HFFc6 (cell line): ENCODE measurements at places on chromosomes 16 and 17. TPM values are rescaled to one million over a fixed set of nuclear protein-coding genes. Genes with fewer than 3 reads are reported as not detected.

DNA sequence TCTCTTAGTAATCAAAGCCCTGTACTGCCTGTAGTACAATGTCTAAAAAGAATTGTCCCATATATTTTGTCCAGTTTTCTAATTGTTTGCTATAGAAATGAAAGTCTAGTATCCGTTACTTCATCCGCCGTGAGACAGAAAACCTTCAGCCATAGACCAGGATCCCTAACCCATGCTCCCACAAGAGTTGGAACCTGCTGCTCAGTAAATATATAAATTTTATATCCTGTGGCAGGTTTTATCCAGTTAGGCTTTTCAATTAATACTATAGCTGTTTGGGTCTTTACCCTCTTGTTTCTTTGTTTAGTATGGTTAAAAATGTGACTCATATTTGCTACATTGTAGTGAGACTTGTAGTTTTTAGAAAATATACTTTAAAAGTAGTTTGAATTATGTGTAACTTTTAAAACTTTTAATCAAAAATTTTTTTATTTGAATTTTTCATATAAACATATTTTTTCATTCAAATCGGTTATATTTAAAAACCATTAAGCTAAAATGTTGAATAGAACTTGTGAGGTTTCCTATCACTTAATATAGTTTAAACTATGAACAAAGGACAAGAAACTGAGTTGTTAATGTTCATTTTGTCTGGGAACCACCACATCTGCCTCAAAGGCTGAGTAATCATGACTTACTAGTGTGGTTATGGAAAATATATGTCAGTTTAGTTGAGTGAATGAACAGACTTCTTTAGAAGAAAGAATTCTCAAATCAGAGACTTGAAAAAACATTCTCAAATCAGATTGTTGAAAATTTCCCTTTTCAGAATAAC is 54.8 kb downstream of the VMP1 start:
- no peaks in the 10 kb centered on the region for H3K27me3 ChIP-seq
- H3K36me3 ChIP-seq = peaks cover 30% of the 10 kb centered on the region
- DNase-seq = peak; percentile 62
- peaks cover 64% of the 10 kb centered on the region for H3K4me1 ChIP-seq
- peak overlapping the region; percentile 63 for H3K4me3 ChIP-seq

DNA sequence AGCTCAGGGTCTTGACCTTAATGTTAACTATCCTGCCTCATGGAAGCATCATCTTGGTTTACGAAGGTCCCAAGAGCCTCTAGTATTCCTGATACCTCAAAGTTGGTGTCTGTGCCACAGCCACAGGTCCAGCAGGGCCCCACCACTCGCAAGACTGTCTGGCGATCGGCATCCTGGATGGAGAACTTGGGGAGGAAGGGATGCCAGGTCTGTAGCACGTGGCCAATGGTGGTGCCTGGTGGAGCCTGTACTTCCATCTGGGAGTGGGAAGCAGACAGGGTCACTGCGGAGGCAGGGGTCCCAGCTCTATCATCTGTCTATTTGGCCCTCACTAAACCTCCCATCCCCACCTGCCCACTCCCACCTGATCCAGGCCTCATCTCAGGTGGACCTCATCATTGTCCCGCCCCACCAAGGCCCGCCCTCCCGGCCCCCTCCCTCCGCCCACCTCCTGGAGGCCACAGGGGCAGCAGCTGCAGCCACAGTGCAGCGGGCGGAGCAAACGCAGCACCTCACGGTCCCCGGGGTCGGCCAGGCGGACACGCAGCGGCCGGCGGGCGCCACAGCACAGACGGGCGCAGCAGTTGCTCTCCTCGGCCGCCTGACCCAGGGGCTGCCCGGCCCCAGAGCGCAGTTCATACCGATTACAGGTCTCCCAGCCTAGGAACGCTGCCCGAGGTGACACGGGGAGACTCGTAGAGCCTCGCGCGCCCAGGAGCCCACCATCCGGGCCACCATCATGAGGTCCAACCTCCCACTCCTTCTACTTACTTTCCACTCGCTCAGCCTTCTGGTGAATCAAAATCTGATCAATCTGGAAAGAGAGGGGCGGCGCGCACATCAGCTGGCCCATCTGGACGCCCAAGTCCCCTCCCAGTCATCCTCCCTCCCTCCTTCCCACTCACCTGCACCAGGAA is 1.4 kb downstream of the PLSCR3 start:
- H3K36me3 ChIP-seq = peaks cover 9% of the 10 kb centered on the region; the same call in 1 of the 2 replicates
- no peak for DNase-seq
- peak overlapping the region; percentile 95 for H3K4me3 ChIP-seq
- H3K27ac ChIP-seq = 0 out of 2 replicates have a peak overlapping the region, but pooled peaks have one; percentile 5

- no peak for DNase-seq
- no peaks in the 10 kb centered on the region for H3K27me3 ChIP-seq
- H3K4me1 ChIP-seq = peaks cover 24% of the 10 kb centered on the region
- no peak overlapping the region for H3K4me3 ChIP-seq
- H3K36me3 ChIP-seq = peaks cover 32% of the 10 kb centered on the region
Observed at GRCh38 chr17:31309556-31309955, 4.3 kb downstream of the EVI2B start.

The CDRT15L2 gene
- not detected in 2 replicates for total RNA-seq

The COA3 gene
- 57.1 to 67.3 TPM (median 60.1 TPM) in 3 replicates for total RNA-seq

The TMEM220 gene
- total RNA-seq = 3.6 to 5.0 TPM (median 4.6 TPM) in 3 replicates
